ENCODE measurements at places on chromosomes 12 and 14. TPM values are rescaled to one million over a fixed set of nuclear protein-coding genes. Genes with fewer than 3 reads are reported as not detected.

DNA sequence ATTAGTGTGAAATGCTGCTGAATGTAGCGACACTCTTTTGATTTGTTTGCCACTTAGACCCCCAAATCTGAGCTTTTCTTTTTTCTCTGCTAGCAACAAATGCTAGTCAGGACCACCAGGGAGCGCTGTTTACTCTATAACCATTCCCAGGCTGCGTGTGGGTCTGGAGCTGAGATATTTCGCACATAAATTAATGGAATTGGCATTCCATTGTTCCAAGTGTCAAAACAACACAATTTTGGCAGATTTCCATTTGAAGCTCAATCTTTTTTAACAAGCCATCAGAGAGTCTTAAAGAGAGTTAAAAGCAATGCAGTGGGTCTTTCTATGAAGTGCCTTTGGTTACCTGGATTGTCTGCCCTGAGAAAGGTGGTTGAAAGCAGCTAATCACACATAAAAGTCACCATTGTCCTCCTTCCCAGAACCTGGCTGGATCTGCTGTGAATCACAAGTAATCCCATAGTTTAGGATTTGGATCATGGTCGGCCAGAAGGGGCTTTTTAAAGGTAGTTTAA, 7.4 kb upstream of the TMEM132C start:
- peaks cover 44% of the 10 kb centered on the region for H3K27me3 ChIP-seq
- no peak for DNase-seq
- no peak overlapping the region for H3K4me3 ChIP-seq
- no peaks in the 10 kb centered on the region for H3K4me1 ChIP-seq

- no peaks in the 10 kb centered on the region for H3K27me3 ChIP-seq
- no peak for DNase-seq
- no peaks in the 10 kb centered on the region for H3K36me3 ChIP-seq
- H3K27ac ChIP-seq, result no peak overlapping the region
- H3K4me3 ChIP-seq, result no peak overlapping the region
These were observed 257.9 kb downstream of the NEDD1 start for GRCh38 chr12:97164936-97165335.

GRCh38 chr12:69389831-69390230, 30.3 kb downstream of the YEATS4 start:
- H3K4me1 ChIP-seq, result peaks cover 7% of the 10 kb centered on the region
- no peak overlapping the region for H3K27ac ChIP-seq
- DNase-seq, result no peak
- H3K4me3 ChIP-seq, result no peak overlapping the region
- H3K36me3 ChIP-seq, result peaks cover 21% of the 10 kb centered on the region

- DNase-seq, result no peak
- peaks cover 86% of the 10 kb centered on the region for H3K4me1 ChIP-seq
- peaks cover 52% of the 10 kb centered on the region for H3K36me3 ChIP-seq
These were observed 35.7 kb downstream of the SSH1 start for GRCh38 chr12:108821407-108822397.

The STYK1 gene
- 0.50 TPM for total RNA-seq

The PTCSC3 gene
- not detected for total RNA-seq

The MMP19 gene
- total RNA-seq, result 10.7 TPM

The TPPP2 gene
- not detected for total RNA-seq

The RIPK3 gene
- total RNA-seq, result 6.3 TPM

The RFC5 gene
- total RNA-seq, result 11.3 TPM

Measured in esophagus muscularis mucosa (tissue), 4 donors.